Kasumi-1 (cell line): ENCODE measurements at places on chromosomes 11 and 22.

DNA sequence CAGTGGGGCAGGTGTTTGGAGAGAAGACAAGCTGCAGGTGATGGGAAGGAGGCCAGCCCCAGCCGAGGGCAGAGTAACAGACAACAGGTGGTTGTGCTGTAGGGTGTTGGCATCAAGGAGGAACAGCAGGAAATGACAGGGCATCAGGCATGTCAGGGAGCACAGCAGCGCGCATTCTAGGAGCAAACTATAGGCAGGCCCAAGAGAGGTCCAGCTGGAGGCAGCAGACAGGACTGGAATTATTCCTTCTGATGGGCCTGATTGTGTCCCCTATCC lies 13.6 kb downstream of the ADM start:
- DNase-seq = no peak

GRCh38 chr11:79470161-79470560 lies 29.3 kb upstream of the TENM4 start:
- no peak for DNase-seq

DNA sequence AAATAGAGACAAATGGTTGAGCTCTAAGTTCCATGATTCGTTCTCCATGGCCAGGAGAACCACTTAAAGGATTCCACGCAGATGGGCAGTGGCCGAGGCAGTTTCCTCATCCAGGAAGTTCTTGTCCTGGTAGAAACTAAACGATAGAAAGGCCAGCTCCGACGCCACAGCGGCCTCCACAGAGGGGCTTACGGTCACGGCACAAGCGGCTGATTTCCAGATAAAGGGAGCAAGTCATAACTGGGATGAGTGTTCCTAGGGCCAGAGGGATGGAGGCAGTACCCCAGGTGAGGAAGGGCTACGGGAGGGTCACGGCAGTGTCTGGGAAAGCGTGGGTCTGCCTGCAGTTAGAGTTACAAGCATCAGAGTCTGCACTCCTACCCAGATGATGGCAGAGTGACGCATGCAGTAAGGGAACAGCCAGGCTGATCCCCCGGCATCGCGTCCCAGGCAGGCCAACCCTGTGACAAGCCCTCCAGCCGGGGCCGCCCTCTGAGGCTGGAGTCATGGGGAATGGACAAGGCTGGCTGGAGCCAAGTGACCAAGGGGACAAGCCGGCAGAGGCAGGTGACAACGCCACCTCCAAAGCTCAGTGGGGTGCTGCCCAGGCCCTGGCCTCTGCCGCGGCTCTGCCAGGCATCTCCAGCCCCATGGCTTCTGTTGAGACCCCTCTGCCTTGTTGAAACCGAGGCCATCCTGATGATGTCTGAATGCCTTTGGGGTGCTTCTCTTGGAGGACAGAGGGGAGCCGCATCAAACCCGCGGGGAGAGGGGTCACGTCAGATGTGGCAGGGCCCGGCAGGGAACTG lies 475.1 kb downstream of the BRD1 start:
- DNase-seq = no peak

- DNase-seq = no peak
Measured at GRCh38 chr11:72226701-72227100, 2.1 kb downstream of the INPPL1 start.

GRCh38 chr11:106644824-106645223 lies 373.5 kb downstream of the GUCY1A2 start:
- DNase-seq = no peak

GRCh38 chr11:69640260-69640994 lies 529 bp upstream of the CCND1 start:
- no peak for DNase-seq

- DNase-seq = no peak
Measured at GRCh38 chr11:95338430-95338991, 107.5 kb upstream of the SESN3 start.

DNA sequence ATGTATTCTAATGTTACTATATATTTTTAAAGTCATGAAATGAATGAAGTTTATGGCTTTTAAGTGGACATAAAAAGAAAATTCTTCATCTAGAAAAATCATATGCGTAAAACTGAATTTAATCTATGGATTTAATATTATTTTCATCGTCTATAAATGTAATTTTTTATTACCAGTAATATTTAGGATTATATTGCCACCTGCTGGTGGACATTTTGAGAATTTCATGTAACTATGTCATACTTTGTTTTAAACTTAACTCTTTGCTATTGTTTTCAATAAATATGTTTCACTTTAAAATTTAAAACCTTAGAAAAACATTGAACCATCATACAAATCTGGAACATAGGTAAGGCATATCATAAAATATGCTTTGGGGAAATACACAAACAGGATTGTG lies 66.5 kb upstream of the CEP126 start:
- DNase-seq = peak; percentile 26

DNA sequence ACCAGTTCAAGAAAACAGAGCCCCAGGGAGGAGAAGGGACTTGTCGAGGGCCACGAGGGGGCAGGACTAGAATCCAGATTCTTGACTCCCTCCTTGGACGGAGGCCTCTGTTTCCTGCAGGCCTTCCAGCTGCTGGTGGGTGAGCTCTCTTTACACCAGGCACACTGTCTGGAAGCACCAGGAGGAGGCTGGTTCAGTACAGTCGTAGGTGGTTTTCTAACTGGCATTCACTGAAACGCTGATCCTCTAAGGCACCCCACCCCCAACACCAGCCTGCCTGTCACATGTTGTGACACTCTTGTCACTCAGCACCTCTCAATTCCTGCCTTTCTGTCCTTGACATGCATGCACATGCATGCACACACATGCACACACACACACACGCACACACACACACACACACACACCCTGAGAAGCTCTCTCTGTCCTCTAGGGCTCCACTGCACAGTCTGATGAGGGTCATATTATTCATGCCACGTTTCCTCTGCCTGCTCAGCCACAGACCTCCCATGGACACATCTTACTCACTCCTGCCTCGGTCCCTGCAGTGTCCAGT lies 751 bp downstream of the MS4A10 start:
- no peak for DNase-seq

GRCh38 chr11:123206791-123207434 lies 11.9 kb upstream of the CLMP start:
- DNase-seq = no peak

- DNase-seq = no peak
Measured at GRCh38 chr11:71172680-71173079, 79.7 kb downstream of the SHANK2 start.

- DNase-seq = no peak
Measured at GRCh38 chr11:131065435-131066413, 149.4 kb upstream of the SNX19 start.

- no peak for DNase-seq
Measured at GRCh38 chr11:132993991-132994502, 538.3 kb downstream of the OPCML start.

DNA sequence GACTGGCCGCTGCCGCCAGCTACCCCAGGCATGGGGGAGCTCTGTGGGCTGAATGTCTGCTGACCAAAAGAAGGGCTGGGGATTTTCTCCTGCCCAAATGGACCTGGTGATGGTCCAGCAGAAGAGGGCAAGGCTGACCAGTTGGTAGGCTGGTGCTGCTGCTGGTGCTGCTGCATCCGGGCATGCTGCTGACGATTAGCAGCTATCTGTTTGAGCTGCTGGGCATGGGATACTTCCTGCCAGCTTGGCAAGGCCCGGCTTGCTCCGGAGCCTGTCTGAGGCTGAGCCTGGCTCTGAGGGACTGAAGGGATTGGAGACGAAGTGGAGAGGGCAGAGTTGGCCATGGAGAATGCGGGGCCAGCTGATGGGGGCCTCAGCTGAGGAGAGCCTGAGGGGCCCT lies 168.6 kb upstream of the MTMR2 start:
- DNase-seq = no peak

GRCh38 chr22:41405588-41405987 lies 23.8 kb downstream of the TEF start:
- DNase-seq = no peak

DNA sequence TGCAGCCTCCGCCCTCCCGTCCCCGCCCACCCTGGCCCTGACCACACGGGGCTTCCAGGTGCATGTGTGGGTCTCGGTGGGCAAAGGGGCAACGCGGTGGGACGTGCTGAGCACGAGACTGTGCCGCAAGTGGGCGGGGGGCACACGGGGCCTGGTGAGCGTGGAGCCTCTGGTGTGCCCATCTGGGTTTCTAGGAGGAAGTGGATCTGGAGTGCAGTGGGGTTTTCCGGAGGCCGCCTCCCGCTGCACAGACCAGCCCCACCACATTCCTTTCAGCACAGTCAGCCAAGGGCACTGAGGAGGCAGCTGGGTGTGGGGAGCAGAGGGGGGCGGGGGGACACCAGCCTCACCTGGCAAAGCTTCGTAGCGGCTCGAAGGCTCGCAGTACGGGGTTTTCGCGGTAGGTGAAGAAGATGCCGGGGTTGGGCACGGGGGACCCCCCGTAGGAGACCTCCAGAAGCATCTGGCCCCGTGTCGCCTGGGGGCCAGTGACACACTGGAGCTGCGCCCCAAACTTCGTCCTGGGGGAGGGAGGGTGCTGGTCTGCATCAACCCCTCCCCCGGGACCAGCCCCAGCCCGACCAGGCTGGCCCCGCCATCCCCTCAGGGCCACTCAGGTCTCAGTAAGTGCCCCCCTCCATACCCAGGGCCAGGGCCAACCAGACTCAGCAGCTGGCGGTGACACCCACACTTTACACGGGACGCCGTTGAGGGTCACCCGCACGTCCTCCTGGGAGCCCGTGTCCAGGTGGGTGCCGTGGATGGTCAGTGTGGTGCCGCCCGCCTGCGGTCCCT lies 12.4 kb upstream of the MAPK11 start:
- no peak for DNase-seq

DNA sequence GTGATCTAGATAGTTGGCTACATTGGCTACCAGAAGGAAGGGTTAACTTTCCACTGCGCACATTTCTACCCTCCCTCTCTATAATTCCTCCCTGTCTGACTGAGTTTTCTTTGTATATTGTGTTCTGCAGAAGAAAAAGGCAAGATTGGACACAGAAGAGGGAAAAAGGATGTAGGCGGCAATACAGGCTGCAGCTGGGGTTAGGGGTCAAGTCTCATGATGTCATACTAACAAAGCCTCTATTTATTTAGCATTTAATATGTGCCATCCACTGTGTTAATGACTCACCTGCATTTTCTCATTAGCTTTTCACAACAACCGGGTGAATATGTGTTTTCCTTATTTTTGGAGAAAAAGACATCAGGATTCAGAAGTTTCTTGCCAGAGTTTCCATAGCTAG lies 2.0 kb downstream of the FAM83F start:
- DNase-seq = no peak

DNA sequence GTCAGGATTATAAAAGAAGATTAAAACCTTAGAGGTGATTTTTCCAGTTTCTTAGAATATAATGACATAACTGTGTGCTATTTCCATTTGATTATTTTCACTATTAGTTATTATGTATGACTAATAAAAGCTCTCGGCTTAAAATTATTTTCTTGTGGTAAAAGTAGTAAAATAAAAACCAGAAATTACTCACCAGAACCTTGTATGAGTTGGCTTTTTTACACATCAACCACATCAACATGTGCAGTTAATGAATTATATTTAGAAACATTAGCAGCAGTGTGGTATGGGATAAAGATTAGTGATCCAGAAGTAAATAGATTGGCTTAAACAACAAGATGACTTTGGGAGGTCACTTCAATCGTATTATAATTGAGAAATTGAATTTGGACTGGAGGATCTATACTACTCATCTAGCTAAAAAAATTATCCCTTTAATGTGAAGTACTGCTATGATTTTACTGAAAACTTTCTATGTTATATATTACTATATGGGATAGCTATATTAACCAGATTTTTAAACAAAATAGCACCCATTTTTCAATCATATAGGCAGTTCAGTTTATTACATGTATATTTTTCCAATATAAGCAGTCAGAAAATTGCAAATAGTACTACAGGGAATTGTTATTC lies 2.8 kb upstream of the BCO2 start:
- DNase-seq = no peak

GRCh38 chr11:62295504-62295903 lies 3.4 kb downstream of the SCGB1D4 start:
- DNase-seq = peak; percentile 60

GRCh38 chr11:7671347-7672215 lies 1.7 kb downstream of the CYB5R2 start:
- no peak for DNase-seq

DNA sequence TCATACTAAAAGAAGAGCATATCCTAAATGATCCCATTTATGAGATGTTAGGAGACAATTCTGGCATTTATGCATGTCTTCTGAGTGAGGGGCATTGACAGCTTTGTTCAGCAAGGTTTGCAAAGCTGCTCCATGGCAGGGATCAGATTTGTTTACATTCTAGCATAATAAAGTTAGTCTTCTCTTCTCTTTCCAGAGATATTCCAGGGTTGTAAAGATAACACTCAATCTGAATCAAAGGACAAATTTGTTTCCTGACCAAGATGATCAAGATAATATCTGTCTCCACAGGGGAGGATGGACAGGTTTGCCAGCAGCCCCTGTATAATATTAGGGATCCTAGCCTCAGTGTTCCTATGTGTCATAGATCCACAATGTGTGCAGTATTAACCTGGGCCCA lies 77.5 kb upstream of the ZC3H12C start:
- DNase-seq = no peak

DNA sequence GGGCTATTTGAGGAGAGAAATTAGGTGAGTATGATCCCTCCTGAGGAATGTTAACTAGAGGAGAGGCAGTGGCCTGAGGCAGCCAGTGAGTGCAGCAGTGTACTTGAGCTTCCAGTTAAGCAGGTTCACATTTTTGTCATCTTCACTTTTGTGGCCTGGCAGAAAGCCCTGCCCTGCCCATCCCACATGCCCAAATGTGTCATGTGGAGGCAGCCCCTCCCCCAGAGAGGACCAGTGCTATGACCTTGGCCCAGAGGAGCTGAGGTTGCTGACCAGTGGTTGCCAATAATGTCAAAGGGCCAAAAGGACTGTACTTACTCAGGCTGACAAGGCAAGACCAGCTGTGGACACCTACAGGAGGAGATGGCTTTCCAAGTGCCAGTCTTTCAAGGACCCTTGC lies 17.6 kb upstream of the GRK2 start:
- DNase-seq = no peak

GRCh38 chr11:71843858-71844257 lies 10.9 kb downstream of the DEFB108B start:
- no peak for DNase-seq

DNA sequence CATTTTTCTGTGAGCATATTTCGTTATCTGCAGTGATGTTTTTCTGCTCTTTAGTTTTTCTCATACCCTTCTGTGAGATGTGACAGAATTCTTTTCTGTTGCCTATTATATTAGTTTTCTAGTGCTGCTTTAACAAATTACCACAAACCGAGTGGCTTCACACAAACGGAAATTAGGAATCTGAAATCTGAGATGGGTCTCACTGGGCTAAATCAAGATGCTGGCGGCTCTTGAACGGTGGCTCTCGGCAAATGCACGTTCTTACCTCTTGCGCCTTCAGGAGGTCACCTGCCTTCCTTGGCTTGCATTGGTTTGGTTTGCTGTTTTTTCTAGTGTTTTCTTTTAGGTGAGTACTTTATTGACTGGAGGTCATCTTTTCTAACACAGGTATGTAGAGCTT lies 13.0 kb downstream of the ZBED4 start:
- no peak for DNase-seq
